ENCODE measurements at places on chromosomes 3 and 15. TPM values are rescaled to one million over a fixed set of nuclear protein-coding genes. Genes with fewer than 3 reads are reported as not detected.

- DNase-seq = no peak
These were observed 9.5 kb downstream of the FAM3D start for GRCh38 chr3:58657036-58657520.

DNA sequence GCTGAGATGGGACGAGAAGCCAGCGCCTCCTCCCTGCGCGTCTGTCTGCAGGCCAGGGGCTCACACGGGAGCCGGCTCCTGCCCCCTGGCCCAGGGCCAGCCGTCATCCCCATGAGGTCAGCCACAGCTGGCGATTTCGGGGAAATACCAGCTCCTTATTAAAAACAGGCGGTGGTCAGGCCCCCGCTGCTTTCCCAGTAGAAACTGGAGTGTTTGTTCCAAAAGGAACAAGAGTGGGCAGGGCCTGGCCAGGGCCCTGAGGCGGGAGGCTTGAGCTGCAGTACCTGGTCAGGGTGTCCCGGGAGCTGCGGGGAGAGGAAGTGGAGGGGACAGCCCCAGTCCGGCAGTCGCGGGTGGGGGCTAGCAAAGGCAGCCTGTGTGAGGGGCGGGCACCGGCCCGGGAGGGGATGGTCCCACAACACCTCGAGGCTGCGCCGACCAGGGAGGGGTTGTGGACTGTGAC, 17.8 kb downstream of the MYL3 start:
- peak; percentile 80 for DNase-seq

DNA sequence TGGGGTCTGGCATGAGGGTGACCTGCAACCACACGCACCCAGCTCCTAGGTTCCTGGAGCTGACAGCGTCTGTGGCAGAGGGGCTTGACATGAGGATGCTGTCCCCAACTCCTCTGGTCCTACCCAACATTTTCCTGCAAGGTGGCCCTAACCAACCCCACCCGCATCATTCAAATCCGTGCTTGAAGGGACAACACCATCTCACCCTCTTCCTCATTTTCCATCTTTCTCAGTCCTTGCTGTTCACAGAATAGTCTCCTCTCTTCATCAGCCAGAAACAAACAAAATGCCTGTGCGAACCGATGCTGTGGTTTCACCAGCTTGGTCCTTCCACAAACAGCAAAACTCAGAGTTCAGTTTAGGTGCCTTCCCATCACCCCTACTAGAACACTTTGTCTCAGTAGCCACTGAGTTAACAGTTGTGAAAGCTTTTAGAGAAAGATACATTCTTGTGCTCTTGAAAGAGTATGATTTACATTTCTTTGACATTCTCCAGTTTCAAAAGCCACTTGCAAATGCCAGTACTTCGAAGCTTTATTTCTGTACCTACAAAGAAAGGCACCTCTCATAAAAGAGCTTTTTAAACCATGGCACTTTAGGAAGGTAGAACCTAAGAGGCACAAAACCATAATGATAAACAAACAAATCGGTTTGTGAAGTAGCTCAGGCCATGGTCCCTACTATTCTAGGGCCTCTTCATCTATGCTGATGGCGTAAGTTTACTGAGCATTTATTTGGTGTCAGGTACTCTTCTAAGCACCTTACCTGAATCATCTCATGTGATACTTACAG, 360.1 kb downstream of the SHQ1 start:
- DNase-seq = no peak

Gene GOLGA8S
- total RNA-seq = 4.6 TPM

DNA sequence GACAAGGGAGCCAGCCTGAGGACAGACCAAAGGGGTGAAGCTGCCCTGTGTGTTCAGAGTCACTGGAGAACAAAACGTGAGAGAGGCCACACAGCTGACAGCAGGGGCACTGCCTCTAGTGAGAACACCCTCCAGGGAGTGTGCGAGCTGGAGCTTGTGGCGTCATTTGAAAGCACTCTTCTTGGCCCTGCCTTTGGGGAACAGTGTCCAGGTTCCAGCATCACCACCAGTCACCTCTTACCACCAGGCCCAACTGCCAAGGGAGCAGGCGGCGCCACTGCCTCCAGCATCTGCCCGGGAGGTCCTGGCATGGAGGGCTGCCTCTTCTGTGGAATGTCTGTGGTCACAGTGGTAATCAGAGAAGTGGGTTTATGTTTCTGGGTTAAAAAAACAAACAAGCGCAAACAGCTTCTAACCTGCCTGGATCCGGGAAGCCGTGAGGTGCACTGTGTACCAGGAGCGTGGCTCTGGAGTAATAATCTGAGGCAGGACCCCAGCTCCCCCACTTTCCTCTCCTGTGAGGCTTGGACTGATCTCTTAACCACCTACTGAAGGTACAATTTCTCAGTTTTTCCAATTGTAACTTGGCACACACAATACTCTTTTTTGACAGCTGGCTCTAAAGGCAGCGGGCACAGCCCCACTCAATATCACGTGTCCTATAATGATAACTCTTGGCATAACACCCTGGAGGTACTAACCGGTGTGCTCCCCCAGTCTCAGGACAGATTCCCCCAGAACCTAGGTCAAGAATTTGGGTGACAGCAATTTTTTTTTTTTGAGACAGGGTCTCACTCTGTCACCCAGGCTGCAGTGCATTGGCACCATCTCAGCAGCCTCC, 32.2 kb upstream of the CDCP1 start:
- DNase-seq = no peak

Gene MAGEL2
- 8.2 TPM for total RNA-seq

DNA sequence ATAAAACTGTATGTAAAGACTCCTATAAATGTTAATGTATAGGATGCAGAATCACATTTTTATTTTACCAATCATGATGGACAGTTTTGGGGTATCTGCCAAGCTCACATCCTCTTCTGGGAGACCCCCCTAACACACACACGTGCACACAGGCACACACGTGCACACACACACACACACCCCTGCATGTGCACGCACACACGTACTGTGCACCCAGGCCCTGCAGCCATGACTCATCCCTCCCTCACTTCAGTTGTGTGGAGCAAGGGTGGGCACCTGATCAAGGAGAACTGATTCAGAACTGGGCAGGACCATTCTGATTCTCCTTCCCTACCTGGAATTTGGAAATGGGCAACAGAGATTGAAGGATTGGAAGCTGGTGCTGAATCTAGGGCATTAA, 16.0 kb upstream of the MINDY4B start:
- DNase-seq = no peak

Gene CHDH
- 0.48 TPM for total RNA-seq

DNA sequence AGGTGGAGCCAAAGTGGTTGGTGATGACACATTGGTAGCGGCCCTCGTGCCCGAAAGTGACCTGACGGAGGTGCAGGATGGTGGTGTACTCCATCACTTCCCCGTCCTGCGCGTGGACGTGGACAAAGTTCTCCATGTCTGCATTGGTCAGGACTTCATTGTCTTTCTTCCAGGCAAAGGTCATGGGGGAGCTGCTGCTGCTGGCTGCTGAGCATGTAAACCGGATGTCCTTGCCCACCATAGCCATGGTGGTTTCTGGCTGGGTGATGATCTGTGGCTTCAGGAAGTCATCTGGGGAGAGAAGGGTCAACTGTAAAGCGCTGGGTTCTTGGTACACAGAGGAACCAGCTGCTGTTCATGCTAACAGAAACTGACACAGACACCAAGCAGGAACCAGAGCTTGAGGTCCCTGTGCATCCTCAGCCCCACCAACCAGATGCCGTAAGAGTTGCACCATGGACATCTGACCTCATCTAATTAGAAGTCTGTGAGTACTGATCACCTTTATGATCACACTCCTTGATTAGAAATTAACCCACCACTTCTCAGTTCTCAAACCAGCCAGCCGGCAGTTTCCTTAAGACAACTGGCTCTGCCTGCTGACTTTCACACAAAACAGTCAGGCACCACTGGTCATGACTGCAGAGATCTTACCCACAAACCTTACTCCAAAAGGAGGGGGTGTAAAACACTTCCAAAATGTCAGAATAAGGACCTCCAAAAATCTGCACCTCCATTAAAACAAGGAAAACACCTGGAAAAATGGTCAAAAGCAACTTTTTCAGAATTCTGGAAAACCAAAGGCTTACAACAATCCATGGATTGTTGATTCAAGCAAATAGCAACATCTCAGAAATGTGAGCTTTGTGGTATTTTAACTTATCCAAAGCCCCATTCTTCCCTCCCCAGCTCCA, 114.6 kb downstream of the LRIG1 start:
- DNase-seq = no peak

Gene GOLGA6D
- total RNA-seq = 1.9 TPM

DNA sequence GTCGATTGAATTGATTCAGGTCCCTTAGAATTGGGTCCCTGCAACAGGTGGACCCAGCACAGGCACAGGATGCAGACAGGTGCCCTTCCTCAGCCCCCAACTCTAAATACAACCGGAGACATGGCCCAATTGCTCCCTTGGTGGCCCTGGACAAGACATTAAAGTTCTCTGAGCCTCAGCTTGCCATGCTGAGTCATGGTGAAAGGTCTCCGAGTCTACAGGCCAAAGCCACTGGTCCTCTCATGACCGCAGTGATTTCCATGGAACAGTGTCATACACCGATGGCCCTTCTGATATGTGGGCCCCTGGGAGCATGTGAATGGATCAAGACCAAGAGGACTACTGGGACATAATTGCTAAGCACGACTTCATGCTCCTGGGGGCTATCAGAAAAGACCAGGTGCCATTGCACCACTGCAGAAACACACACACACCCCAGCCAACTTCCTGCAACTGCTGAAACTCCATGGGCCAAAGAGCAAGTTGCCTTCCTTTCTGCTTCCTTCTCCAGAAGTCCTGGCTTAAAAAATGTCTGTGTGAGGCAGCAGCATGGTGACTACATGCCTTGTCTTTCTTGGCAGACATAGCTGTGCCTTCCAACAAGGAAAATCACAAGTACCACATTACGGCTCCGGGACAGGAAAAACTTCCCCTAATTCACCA, 38.8 kb downstream of the TBC1D2B start:
- no peak for DNase-seq

Gene CLDN16
- total RNA-seq = 0.24 TPM

- no peak for DNase-seq
These were observed 79.4 kb downstream of the CORO2B start for GRCh38 chr15:68658151-68658550.

DNA sequence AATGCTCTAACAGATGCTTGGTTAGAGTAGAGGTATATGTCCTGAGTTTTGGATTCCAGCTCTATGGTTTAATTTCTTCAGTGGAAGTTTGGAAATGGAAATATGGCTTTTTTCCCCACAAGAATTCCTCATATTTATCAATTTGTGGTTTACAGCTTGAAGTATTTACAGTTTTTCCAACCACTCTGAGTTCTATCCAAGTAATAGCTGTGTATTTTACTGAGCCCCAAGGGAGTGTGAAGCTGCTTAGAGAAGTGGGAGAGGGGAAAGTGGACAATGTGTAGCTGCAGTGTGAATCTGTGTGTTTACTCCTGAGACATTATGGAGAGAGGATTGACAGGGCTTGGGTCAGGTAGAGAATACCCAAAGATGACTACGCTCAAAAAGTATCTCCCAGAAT, 54.5 kb downstream of the NEK11 start:
- DNase-seq = no peak

DNA sequence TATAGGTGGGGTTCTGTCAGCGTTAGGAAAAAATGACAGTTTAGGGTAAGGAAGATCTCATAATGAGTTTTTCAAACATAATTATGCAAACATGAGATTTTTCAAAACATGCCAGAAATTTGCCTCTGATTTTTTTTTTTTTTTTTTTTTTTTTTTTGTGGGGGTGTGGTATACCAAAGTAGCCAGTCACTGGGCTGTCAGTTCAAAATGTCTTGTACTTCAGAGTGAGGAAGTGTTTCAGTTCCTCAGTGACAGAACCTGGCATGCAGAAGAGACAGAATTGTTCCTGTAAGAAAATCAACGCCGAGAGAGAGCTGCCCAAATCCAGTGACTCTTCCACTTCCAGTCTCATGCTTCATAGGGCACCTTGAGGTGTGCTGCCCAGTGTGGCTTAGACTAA, 9.7 kb downstream of the NCBP2 start:
- no peak for DNase-seq

- DNase-seq = peak; percentile 72
These were observed 51.1 kb downstream of the BDH1 start for GRCh38 chr3:197504641-197505121.
